ENCODE measurements at places on chromosomes 5 and 9. TPM values are rescaled to one million over a fixed set of nuclear protein-coding genes. Genes with fewer than 3 reads are reported as not detected.

Gene FBP1
- 7.5 TPM for total RNA-seq

Gene ARRDC1
- total RNA-seq = 30.3 TPM

Gene GKAP1
- total RNA-seq = 4.8 TPM

Gene EGFLAM
- total RNA-seq = 1.7 TPM

Gene CARD9
- total RNA-seq = 0.28 TPM

Gene CYLC2
- total RNA-seq = not detected

Gene BAAT
- not detected for total RNA-seq

Gene TRIM7
- total RNA-seq = 0.07 TPM
